Stimulated activated CD4-positive, alpha-beta T cell treated with anti-CD3 and anti-CD28 coated beads, Interleukin-2, amount 100 ng/mL, for 4 hours (primary cell): ENCODE measurements at places on chromosomes 7 and 10.

DNA sequence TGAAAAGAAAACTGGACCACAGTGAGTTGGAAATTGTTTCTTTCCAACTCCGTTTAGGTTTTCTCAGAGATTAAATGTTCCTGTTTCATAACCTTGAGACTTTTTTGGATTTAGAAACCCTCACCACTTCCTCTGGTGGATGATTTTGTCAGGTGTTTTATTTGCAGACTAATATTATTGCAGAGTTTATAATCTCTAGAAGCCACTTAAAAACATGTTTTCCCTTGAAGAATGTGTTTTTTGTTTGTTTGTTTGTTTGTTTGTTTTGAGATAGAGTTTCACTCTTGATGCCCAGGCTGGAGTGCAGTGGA lies 520 bp upstream of the MICU1 start:
- no peak for DNase-seq

DNA sequence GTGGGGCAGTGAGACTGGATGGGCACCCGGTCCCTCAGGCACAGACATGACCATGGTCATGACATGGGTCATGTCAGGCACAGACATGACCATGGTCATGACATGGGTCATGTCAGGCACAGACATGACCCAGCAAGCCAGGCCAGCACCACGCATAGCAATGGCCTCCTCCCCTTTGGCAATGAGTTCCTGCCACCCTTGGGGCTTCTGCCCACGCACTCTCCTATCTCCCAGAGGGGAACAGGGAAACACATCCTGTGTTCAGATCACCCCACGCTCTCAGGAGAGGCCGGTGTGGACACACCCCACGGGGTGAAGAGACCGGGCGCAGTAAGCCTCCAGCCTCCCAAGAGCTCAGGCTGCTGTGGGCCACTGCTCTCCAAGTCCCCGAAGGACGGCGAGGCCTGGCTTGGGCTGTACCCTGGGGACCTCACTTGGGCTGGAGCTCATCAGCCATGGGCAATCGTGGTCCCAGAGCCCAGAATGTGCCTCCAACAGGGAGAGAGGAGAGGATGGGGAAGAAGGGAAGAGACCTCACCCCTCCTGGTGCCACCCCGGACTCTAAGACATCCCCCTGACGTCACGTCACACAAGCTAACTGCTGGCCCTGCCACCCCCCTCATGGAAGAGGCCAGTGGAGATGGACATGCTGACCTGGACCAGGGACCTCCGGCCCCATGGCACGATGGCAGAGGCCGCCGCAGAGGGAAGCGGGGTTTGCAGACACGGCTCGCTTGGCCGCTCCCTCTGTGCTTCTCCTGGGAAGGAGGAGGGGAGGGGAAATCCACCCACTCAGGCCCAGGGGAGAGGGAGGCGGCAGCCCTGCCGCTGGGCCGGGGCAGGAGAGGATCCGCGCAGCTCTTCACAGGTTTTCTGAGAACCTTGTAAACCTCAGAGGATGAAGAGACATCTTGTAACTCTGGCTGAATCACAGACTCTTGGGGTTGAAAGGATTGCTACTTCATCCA lies 269.6 kb downstream of the ELFN1 start:
- DNase-seq = no peak

- DNase-seq = no peak
Observed at GRCh38 chr10:24214762-24215161, 5.8 kb downstream of the KIAA1217 start.

GRCh38 chr7:159007996-159008389 lies 136.7 kb downstream of the VIPR2 start:
- DNase-seq = no peak

GRCh38 chr7:25860275-25861163 lies 291.5 kb upstream of the NFE2L3 start:
- no peak for DNase-seq

- no peak for DNase-seq
Observed at GRCh38 chr7:128868624-128869137, 6.0 kb downstream of the ATP6V1F start.

DNA sequence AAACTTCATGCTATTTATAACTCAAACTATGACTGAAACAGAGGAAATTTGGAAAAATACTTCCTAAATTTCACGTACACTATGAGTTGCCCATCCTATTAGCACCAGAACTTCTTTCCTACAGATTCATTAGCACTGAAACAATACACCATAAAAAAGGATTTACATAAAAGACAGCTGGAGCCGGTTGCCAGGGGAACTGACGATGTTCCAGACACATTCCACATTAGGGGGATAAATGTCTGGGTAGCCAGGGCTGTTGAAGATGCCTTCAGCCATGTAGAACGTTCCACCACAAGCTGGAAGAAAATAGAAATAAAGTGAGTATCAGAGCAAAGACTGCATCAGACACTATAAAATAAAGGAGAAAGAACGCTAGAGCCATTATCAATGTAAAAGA lies 129.8 kb upstream of the RSU1 start:
- no peak for DNase-seq

DNA sequence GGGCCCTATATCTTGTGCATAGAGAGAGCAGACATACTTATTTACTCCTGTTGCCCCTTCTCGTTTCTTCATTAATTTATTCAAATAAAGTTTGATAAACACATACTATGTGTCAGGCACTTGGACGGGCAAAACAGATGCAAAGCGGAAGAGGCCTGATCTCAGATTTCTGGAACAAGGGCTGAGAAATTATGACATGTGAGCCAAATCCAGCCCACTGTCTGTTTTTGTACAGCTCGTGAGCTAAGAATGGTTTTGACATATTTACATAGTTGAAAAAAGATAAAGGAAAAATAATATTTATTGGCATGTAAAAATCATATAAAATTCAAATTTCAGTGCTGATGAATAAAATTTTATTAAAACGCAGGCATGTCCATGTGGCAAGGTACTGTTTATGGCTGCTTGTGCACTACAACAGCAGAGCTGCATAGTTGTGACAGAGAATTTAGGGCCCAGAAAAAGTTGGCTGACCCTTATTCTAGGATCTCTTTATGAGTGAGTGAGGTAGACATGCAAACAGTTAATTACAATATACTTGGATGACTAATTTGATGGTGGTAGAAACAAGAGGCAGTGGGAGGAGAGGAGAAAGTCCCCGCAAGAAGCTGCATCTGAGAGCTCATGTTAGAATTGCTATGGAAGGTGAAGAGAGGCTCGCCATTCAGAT lies 68.1 kb upstream of the ITPRID1 start:
- no peak for DNase-seq
